GM12865 (cell line): ENCODE measurements at places on chromosomes 2 and 18.

- no peak for DNase-seq
Measured at GRCh38 chr2:62568983-62569837, 63.2 kb upstream of the TMEM17 start.

DNA sequence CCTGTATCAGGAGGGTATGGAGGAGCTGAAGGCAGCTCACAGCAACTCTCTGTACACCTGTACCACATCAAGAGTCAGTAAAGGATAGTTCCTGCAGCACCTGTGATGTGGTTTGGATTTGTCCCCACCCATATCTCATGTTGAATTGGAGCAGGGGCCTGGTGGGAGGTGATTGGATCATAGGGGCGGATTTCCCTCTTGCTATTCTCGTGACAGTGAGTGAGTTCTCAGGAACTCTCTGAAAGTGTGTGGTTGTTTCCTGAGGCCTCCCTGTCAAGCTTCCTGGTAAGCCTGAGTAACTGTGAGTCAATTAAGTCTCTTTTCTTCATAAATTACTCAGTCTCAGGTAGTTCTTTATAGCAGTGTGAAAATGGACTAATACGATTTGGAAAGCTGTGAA, 28.9 kb downstream of the OSBPL1A start:
- DNase-seq = peak; percentile 35

GRCh38 chr2:127622561-127623387, 23.2 kb upstream of the GPR17 start:
- DNase-seq = no peak

DNA sequence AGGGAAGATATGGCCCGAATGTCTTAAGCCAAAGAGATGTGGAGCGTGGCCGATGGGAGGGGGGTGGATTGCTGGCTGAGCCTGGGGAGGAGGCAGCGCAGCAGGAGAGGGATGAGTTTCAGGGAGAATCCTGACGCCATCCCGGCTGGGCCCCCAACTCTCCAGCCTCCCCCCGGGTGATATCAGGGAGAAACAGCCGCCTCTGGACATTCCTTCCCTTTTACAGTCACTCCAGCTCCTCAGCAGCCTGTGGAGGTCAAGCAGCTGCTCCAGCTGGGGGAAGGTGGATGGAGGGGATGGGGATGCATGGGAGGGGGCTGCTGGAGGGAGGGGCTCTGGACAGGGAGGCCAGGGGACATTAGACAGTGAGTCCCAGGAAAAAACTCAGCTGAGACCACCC, 9.5 kb upstream of the DES start:
- DNase-seq = no peak

DNA sequence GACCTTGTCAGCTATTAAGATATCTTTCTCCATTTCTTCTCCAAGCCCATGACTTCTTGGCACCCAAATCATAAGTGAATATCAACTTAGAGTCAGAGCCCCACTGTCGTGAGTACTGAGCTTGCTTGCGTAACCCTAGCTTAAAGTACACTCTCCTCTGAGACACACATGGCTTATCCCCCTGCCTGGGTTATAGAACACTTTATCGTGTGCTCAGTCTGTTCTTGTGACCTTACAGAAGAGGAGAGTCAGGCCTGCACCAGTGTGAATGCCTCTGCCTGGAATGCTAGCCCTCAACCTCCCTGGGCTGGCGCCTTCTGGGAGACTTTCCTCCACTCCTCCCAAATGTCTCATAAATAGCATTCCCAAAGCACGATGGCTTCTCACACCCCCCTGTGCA, 79.3 kb downstream of the CEP192 start:
- DNase-seq = no peak

DNA sequence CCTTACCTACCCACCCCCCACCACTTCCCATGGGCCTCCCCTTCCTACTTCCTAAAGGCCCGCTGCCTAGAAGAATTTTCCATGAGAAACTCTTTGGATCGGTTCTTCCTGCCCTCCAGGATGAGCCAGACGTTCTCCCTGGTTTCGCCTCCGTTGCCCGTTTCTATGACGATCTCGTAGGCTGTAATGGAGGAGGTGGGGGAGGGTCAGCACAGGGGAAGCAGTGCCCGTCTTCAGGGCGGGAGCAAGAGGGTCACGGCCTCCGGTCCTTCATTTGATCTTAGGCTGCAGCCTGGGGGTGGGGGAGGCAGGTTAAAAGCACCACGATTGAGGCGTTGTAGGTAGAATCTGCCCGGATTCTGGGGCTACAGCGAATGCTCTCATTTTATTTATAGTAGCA, 172.0 kb downstream of the LOXHD1 start:
- DNase-seq = no peak

DNA sequence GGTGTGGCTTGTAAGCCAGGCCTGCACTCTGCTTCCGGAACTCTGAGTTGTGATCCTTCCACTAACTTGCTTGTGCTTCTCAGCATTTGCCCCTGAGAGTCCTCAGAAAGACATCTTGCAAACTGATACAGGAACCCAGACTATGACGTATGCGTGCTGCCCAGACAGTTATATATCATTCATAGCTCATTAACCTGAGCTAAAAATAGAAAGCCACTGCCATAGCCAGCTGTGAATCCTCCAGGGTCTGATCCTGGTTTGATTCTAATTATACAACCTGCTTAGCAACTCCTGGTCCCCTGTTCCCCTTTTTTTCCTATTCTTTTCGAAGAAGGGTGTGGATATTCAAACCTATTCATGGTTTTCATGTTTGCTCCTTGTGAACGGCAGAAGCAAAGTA, 63.7 kb downstream of the MARCHF4 start:
- no peak for DNase-seq

DNA sequence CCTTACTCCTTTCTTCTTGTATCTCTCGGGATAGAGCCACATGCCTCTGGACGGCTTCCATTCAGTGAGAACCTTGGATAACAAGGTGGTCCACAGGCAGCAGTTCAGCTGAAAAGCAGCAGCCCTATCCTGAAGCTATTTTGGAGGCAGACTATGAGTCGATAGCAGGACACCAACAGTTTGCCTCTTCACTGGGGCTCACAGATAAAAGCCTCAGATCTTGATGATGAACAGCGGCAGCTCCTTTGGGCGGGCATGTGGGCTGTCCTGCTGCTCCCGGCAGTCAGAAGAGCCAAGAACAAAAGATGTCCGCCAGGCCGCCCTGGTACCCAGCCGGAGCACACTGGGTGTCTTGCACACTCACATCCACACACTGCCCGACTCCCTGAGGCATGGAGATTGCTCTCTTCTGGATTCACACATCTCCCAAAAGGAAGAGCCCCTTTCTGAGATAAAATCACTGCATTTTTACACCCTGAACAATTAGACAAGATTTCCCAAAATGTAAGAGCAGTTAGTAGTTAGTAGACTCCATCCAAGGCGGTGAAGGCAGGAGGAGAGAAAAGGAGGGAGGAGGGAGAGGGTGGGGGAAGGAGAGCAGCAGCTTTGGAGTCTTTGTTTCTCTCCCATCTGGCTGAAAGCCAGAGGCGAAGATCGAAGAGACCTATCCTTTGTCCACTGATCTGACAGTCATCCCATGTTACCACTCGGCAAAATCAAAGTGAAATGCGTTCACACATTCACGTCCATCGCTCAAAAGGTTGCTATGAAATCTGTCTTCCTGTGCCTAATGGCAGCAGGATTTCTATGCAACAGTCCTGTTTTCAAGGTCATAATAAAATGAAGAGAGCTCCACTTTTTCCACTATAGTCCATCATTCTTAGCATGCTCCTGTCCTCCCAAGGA, 90.1 kb upstream of the KLF7 start:
- DNase-seq = no peak

GRCh38 chr2:65353927-65354326, 78.5 kb downstream of the SPRED2 start:
- DNase-seq = no peak

GRCh38 chr2:240708457-240708856, 16.8 kb downstream of the AQP12A start:
- no peak for DNase-seq

DNA sequence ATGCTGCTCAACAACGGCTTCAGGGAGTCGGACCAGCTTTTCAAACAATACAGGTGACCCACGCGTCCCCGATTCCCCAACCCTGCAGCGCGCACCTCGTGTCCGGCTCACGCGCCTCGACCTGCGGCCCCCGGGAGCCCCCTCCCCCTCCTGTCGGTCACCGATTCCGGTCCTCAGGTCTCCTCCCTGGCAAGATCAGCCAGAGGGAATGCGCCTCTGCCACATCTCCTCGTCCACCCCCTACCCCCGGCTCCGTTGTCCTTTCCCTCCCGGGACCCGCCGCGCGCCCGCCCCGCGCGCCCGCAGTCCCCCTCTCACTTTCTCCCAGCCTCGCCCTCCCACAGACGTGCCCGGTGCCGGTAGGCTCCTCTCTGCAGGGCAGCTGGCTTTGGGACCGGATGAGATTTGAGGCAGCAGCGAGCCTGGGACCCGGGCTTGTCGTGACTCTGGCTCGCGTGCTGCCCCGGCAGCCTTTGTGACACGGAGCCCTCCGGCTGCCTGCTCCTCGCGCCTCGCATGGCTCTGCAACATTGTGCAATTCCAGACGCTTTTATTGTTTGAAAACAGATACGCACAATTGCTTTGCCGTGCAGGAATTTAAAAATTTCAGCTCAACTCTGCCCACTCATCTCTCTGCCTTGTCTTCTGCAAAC, 558 bp downstream of the TTC39C start:
- peak; percentile 60 for DNase-seq

DNA sequence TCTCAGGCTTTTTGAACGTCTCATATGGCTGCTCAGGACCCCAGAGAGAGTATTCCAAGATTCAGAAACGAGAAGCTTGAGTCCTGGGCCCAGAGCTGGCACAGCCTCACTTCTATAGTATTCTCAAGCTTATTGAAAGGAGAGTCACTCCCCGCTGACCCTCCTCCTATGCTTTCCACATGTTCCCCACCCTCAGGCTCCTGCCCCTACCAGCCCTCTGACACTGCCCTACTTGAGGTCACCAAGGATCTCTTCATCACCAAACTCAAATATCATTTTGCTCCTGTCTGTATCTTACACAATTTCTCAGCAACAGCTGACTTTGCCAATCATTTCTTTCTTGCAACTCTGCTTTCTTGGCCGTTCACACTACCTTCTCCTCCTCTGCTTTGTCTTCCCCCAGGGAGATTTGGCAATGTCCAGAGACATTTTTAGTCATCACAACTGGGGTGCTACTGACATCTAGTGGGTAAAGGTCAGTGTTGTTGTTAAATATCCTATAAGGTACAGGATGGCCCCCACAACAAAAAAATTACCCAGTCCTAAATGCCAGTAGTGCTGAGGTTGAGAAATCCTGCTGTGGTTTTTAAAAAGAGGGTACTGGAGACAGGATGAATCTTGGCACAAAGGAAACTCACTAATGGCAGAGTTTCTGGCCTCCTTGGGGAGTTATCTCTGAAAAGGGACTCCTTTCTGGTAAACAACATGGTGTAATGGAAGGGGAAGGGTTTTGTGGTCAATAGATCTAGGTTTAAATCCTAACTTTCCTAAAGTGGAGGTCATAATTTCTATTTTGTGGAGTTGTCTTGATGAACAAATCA, 26.9 kb upstream of the INSIG2 start:
- DNase-seq = peak; percentile 71

DNA sequence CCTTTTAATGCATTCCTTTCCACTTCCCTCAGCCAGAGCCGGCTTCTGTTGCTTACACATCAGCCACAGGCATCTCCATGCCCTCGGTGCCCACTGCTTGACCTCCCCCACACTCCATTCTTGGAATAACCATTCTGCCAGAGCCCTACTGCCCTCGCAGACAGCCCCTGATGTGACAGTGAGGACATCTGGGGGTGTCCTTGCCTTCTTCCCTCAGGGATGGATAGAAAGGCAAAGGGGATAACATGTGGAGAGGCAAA, 6.4 kb upstream of the NPPC start:
- DNase-seq = no peak

DNA sequence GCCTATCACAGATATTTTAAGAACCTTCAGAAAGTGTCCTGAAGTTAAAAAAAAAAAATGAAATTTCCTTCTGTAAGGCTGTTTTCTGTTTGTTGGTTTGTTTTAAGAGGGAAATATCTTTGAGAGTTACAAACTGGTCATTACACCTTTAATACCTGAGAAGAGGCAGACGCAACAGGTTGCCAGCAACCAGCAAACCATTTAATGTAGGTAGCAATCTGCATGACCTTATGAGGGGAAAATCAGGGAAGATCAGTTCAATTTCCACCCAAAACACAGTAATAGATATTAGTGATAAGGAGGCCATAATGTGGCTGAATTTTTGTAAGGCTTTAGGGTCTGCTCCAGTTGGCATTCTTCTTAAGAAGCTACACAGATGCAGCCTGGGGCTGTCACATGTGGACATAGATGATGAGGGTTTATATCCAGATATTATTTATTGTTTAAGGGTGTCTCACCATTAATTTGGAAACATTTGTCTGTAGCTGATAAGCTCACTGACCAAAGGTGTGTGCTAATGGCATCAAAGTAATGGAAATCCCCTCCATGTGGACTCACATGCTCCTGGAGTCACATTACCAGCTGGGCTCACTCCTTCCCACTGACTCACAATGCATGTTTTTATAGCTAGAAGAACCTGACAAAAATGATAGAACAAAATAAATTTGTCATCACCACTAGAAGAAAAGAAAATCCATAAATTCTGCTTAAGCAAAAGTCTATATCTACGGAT, 83.5 kb upstream of the DTNA start:
- DNase-seq = no peak

DNA sequence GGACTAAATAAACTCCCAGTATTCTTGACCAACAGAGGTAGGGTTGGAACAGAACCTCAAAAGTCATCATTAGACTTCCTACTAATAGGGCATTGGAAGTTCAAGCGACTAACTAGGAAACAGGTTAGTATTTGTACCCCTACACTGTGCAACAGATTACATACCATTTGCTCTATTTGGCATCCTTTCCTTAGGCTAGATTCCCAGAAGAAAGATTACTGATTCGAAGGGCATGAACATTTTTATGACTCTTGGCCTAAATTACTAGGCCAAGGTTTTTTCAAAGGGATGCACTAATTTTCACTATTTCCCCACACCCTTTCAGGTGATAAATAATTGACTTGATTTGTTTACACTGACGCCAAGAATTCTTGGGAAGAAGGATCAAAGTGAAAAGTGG, 104.8 kb upstream of the CYP1B1 start:
- DNase-seq = no peak

DNA sequence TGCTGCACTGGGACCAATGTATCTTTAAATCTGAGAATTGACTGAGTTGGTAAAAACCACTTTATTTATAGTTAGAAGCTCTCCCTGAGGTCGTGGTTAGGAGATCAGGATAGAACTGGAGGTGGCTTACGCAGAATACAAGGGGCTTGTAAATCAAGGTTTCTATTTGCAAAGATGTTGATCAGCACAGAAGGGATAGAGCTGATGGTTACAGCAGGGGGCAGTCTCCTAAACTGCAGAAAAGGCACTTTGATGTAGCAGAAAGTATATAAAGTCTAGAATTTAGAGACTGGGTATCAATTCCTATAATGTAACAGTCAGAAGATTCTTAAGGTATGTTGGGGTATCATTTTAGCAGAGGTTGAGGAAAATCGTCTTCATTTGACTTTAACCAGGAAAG, 25.2 kb upstream of the ACVR1 start:
- DNase-seq = peak; percentile 18

- peak; percentile 38 for DNase-seq
Measured at GRCh38 chr2:216215658-216216390, 106.7 kb downstream of the XRCC5 start.
